ENCODE measurements at places on chromosomes 12 and 14. TPM values are rescaled to one million over a fixed set of nuclear protein-coding genes. Genes with fewer than 3 reads are reported as not detected.

Gene TPH2
- not detected for total RNA-seq

Gene HOXC4
- total RNA-seq: 1.6 TPM

Gene CD69
- not detected for total RNA-seq

Gene SEC23A
- total RNA-seq: 253 TPM

Gene RFLNA
- total RNA-seq: 0.34 TPM

Gene OR4E2
- total RNA-seq: not detected

Gene TOMM20L
- total RNA-seq: not detected

Gene RERGL
- total RNA-seq: not detected

Gene DPPA3
- total RNA-seq: not detected

Gene TAS2R7
- not detected for total RNA-seq

Gene KCNMB4
- 0.45 TPM for total RNA-seq

Gene NT5DC3
- total RNA-seq: 5.2 TPM

Gene FAM181A
- not detected for total RNA-seq

Gene LAG3
- total RNA-seq: 0.74 TPM

Gene C14orf180
- total RNA-seq: not detected

Gene GZMH
- total RNA-seq: not detected

Gene SYCP3
- total RNA-seq: 0.50 TPM

Gene STAC3
- total RNA-seq: 0.50 TPM

Gene TMEM132D
- not detected for total RNA-seq

Gene ZNF219
- 2.2 TPM for total RNA-seq

Gene CYP27B1
- total RNA-seq: 0.15 TPM

Gene ATF1
- total RNA-seq: 16.3 TPM

Gene COX8C
- not detected for total RNA-seq

Gene SAMD15
- total RNA-seq: 1.0 TPM

Gene ESR2
- not detected for total RNA-seq

Gene HOXC6
- total RNA-seq: 0.89 TPM

Gene RD3L
- not detected for total RNA-seq

Gene METTL25
- total RNA-seq: 2.5 TPM

Gene ANO2
- not detected for total RNA-seq

Gene ACRBP
- total RNA-seq: 0.89 TPM

Gene FOXN4
- not detected for total RNA-seq

Gene NTN4
- 3.6 TPM for total RNA-seq

Gene DIO2
- total RNA-seq: 0.45 TPM

Gene SLC5A8
- not detected for total RNA-seq

Gene LMO3
- total RNA-seq: not detected

Gene SLC6A15
- total RNA-seq: 3.0 TPM

Gene ANG
- total RNA-seq: 7.9 TPM

Gene DBX2
- total RNA-seq: not detected

Gene PTPN21
- 5.5 TPM for total RNA-seq

Gene GPR65
- total RNA-seq: under 0.01 TPM

Gene SYT1
- total RNA-seq: 4.5 TPM

Gene INSM2
- not detected for total RNA-seq

Gene RNASE3
- not detected for total RNA-seq

Gene TMEM233
- not detected for total RNA-seq

Gene REC8
- 64.6 TPM for total RNA-seq

Gene BEST3
- not detected for total RNA-seq

Gene FITM1
- not detected for total RNA-seq

Gene LMNTD1
- total RNA-seq: 0.30 TPM

Gene HOXC12
- not detected for total RNA-seq

Gene STXBP6
- total RNA-seq: 15.8 TPM

Gene PDZRN4
- not detected for total RNA-seq

Gene C12orf42
- not detected for total RNA-seq

Gene TAS2R13
- total RNA-seq: 0.17 TPM

Gene NPAS3
- total RNA-seq: under 0.01 TPM

Gene SDR9C7
- not detected for total RNA-seq

Gene TCL1B
- not detected for total RNA-seq

Gene KRT3
- not detected for total RNA-seq

Measured in bronchus fibroblast of lung (primary cell).